ENCODE measurements at places on chromosomes 7 and 10.

GRCh38 chr7:92155108-92155739 is 20.9 kb upstream of the CYP51A1 start:
- no peak for DNase-seq

DNA sequence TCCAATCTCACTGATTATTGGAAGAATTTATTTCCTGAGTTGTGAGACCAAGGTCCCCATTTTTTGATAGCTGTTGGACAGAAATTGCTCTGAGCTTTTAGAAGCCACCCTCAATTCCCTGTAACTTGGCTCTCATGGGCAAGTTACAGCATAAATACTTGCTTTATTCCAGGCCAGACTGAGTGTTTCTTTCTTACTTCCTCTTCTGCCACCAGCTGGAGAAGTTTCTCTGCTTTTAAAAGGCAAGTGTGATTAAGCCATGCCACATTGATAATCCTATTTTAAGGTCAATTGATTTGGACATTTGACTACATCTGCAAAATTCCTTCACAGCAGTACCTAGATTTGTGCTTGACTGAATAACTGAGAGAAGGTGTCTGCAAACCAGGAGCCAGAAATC is 14.1 kb upstream of the TAS2R41 start:
- no peak for DNase-seq

- DNase-seq: no peak
Observed at GRCh38 chr7:47504551-47505311, 77.2 kb downstream of the TNS3 start.

DNA sequence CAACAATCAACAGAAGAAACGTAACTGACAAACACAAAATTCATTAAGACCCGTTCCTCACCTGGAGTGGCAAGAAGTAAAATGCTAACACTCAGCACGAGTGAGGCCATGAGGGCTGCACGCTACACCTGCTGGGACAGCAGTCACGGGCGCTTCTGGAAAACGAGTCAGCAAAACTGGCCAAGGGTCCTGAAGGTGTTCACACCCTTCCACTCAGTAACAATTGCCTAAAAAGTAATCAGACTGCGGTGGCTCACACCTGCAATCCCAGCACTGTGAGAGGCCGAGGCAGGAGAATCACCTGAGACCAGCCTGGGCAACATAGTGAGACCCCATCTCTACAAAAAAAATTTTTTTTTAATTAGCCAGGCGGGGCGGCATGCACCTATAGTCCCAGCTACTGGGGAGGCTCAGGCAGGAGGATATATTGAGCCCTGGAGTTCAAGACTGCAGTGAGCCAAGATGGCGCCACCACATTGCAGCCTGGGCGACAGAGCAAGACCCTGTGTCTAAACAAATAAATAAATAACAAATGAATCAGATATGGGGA is 199.1 kb downstream of the MAD1L1 start:
- no peak for DNase-seq

All from activated T-cell treated with anti-CD3 and anti-CD28 coated beads for 4 hours (primary cell).